ENCODE measurements at places on chromosomes 1 and 21.

GRCh38 chr1:94825936-94826335, 5.8 kb downstream of the SLC44A3 start:
- DNase-seq = no peak

DNA sequence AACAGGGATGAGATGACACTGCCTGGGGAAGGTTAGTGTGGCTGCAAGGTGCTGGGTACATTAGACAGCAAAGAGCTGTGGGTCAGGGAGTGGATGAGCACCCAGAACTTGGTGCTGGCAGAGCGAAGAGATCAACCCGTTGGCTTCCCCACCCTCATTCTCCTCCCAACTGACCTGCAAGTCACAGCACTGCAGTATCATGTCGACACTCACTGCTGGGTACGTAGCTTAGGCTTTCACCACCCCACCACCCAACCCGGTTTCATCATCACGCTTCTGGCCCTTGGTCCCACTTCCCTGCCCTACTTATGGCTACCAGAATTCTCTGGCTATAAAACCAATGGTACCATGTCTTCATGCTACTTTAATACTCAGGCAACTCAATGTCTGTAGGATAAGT, 73.6 kb upstream of the LYST start:
- DNase-seq = no peak

DNA sequence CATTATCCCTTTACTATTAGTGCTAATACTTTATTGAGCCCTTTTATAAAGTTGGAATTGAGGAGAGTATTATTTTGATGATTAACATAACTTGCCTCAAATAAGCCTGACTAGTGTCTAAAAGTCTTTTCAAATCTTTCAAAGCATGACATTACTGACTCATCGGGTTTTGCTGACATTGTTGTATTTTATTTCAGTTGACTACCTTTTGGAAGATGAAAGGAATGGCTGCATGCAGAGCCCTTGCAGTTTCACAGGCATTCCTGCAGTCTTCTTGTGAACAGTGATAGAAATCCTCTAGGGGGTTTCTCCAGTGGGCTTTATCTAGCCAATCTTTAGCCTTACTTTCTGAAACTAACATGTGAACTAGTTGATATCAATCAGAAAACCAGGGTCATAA, 43.0 kb upstream of the TMEM61 start:
- no peak for DNase-seq

GRCh38 chr1:162421258-162422164, 9.6 kb upstream of the SH2D1B start:
- DNase-seq = no peak

DNA sequence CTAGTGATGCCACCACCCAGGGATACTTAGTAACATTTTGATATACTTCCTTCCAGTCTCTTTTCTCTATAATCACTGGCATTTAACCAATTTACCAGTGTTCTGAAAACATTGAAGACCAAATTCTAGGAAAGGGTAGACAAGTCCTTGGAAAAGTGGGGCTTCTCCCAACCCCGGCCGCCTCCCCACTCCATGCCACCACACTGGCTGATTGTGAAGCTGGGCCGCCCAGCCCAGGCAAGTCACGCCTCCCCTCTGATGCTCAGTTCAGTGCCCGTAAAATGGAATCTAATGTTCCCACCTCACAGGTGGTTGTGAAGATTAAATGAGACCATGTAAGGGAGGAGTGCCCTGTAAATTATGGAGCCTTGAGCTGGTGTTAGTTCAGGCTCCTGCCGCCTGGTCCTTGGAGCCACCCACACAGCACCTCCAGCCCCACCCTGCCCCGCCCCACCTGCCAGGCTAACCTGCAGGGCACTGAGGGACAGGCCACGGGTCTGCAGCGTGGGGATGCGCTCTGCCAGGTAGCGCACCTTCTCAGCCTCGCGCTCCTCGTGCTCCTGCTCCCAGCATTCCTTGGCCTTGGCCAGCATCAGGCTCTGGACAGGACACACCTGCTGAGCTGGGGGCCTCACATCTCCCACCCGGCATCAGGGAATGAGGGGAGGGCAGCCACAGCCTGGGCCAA, 7.3 kb downstream of the TNNI1 start:
- no peak for DNase-seq

GRCh38 chr1:178644308-178645120, 80.5 kb upstream of the RALGPS2 start:
- peak; percentile 45 for DNase-seq

DNA sequence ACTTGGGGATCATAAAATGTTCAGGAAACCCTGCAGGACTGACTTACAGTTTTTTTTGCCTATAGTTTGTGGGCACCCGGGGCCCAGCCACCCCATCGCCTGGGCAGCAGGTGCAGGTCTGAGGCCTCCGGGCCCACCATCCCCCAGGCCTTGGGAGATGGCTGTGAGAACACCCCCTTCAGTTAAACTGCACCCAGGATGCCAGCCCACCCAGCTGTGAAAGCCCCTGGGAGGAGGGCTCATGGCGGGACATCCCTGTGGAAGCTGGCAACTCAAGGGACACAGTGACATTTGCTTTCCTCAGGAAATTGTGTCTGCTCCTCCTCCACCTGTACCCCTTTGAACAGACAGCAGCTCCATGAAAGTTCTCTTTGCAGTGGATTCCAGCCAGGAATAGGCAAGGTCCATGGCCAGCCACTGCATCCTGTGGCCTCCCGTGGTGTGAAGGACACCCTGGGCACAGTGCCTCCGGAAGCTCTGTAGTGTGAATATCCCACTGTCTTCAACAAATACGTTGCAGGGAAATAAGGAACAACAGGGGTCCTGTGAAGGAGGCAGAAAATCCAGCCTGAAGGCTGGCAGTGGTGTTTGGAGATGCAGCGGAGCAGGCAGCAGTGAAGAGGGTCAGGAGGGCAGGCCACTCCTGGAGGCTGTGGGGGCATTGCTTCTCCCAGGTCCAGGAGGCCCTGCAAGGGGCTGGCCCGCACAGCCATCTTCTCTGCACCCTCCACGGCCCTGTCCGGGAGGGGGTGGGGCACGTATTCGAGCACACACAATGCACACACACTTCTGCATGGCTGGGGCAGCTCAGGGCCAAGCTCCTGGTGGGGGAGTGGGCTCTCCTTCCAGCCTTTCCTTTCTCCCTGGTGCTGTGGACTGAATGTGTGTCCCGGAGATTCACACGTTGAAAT, 2.1 kb upstream of the OBSCN start:
- DNase-seq = no peak

GRCh38 chr1:89884718-89885596, 64.1 kb downstream of the LRRC8D start:
- no peak for DNase-seq

- no peak for DNase-seq
Measured at GRCh38 chr1:16998589-16998988, 13.1 kb downstream of the ATP13A2 start.

GRCh38 chr1:248739572-248740205, 15.9 kb downstream of the LYPD8 start:
- DNase-seq = no peak

- no peak for DNase-seq
Measured at GRCh38 chr1:105678334-105678733, 1378.1 kb upstream of the PRMT6 start.

DNA sequence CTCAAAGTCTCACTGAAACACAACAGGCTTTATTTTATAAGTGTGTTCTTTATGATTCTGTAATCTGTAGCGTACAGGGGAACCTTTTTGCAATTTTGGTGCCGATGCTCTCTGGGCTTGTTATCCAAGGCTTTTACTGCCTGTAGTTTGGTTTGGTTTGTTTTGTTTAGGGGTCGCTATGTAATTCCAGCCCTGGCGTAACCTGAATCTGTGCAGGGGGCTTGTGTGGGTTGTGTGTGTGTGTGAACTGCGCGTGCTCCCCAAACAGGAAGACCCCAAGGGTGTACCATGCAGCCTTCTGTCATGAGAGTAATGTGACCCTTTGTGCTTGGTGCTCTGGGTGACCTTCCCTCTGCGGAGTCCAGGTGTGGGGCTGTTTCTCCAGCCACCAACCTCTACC, 92.1 kb upstream of the CLDN14 start:
- no peak for DNase-seq

- no peak for DNase-seq
Measured at GRCh38 chr1:197092491-197093023, 25.5 kb upstream of the F13B start.

- no peak for DNase-seq
Measured at GRCh38 chr1:163361123-163361934, 39.6 kb downstream of the NUF2 start.

GRCh38 chr1:192797891-192798290, 10.9 kb upstream of the RGS2 start:
- no peak for DNase-seq

DNA sequence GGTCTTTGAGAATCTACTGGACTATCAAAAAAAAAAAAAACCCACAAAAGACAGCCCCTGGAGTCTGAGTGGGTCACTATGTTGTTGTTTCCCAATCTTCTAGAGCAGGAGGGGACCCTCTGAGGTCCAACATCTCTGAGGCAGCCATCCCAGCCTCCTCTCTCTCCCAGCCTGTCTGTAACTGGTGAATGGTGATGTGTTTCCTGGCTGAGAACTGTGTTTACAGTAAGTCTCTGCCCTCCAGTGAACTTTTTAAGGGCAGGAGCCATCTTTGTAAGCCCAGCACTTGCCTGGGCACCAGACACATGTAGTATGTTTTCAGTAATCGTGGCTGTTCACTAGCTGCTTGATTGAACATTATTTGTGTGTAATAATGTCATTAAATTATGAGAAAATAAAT, 85.7 kb downstream of the SPATA46 start:
- DNase-seq = no peak

DNA sequence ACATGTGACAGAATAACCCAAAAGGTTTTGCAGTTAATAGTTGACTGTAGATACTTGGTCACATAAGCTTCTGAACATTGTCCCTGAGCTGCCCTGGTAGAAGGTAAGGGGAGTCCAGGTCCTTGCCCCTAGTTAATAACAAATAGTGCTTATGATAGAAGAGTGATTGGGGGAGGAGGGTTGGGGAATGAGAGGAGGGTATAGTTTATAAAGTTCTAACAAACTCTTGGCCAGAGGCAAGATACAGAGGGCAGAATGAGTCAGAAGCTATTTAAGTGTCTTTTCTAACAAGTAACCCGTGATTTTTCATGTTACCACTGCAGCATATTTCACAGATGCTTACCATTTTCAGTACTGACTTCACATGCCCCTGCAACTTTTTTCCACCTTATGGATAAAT, 26.7 kb upstream of the MYOCOS start:
- DNase-seq = no peak

GRCh38 chr1:160629286-160630210, 17.3 kb downstream of the SLAMF1 start:
- DNase-seq = no peak

GRCh38 chr1:234602334-234603220, 7.4 kb downstream of the IRF2BP2 start:
- no peak for DNase-seq

DNA sequence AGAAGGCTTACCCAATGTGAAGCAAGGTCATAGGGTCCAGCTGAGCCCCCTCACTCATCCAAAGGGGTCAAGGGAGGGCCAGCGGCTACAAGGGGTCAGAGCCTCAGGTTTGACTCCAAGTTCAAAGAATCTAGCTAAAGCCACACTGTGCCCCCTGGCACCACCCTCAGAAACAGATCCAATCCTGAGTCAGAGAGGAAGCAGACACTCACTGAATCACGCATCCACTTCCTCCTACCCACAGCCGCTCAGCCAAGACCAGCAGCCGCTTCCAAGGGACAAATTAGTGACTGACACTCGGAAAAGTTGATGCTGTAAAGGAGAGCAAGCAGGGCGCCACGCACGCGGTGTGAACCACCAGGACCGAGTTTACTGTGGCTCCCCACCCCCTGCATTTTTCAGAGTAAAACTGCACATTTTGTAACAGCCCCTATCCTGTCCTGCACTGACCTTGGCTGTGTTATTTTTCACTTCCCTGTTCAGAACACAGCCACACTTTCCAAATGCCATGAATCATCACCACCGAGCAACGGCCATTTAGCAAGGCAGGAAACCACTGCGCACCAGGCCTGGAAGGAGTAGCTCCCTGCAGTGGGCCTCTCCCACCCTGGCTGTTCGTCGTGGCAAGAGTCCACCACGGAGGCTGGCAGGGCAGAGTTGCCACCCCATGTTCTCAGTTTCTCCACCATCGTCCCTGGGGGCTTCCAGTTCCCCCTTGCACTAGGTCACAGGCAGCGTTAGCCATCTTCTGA, 147.8 kb downstream of the TOMM20 start:
- DNase-seq = no peak

- no peak for DNase-seq
Measured at GRCh38 chr21:15329191-15329590, 264.4 kb upstream of the NRIP1 start.

DNA sequence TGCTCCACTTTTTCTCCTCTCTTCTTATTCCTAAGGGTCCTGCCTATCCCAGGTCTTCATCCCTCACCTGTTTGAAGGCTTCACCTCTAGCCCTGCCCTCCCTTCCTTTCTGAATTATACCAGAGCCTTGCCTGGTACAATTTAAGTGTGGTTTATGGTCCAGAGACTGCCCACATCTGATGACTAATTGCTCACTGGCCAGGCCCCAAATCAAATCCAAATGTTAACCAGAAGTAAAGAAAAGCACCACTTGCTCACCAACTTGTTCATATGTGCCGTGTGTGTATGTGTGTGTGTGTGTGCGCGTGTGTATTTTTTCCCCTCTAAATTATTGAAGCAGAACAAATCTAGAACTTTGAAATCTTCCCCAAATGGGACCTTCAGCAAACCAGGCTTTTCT, 26.4 kb downstream of the MYOM3 start:
- peak; percentile 32 for DNase-seq

- no peak for DNase-seq
Measured at GRCh38 chr1:231059566-231060193, 19.6 kb upstream of the FAM89A start.

- DNase-seq = no peak
Measured at GRCh38 chr21:17388226-17388625, 124.6 kb upstream of the CXADR start.

- DNase-seq = no peak
Measured at GRCh38 chr1:201887116-201887866, 1.4 kb upstream of the SHISA4 start.

Data from AG09319 (cell line).